ENCODE measurements at places on chromosomes 6 and 20. TPM values are rescaled to one million over a fixed set of nuclear protein-coding genes. Genes with fewer than 3 reads are reported as not detected.

Gene YTHDF1
- total RNA-seq = 22.9 TPM

Gene PLA2G7
- not detected for total RNA-seq

Gene NHSL1
- 16.5 TPM for total RNA-seq

Gene GPR6
- not detected for total RNA-seq

Gene LINC00237
- total RNA-seq = not detected

Gene BPI
- 0.12 TPM for total RNA-seq

Gene MLN
- total RNA-seq = not detected

Gene TNNC2
- 1.1 TPM for total RNA-seq

Gene GPX5
- not detected for total RNA-seq

Gene WFDC10B
- total RNA-seq = not detected

Gene GNAS-AS1
- not detected for total RNA-seq

Gene KCNK16
- total RNA-seq = not detected

Gene ZNF391
- total RNA-seq = 10.0 TPM

Gene ID4
- 3.1 TPM for total RNA-seq

Gene DDO
- total RNA-seq = 1.3 TPM

Gene ZNF165
- total RNA-seq = under 0.01 TPM

Gene C6orf15
- total RNA-seq = not detected

Gene CST5
- not detected for total RNA-seq

Gene NKAIN4
- 0.17 TPM for total RNA-seq

Gene ELOVL2
- 0.09 TPM for total RNA-seq

Gene CALHM5
- total RNA-seq = 1.4 TPM

Gene SLA2
- total RNA-seq = not detected

Gene DPPA5
- not detected for total RNA-seq

Gene CRISP3
- not detected for total RNA-seq

Gene MUC22
- total RNA-seq = not detected

Gene GFOD1
- total RNA-seq = 24.2 TPM

Gene VPS16
- total RNA-seq = 25.5 TPM

Gene HLA-DRA
- not detected for total RNA-seq

Gene SIRPD
- total RNA-seq = not detected

Gene NRSN2
- 55.3 TPM for total RNA-seq

Gene CCDC170
- total RNA-seq = 0.94 TPM
